ENCODE measurements at places on chromosomes 5 and 9.

DNA sequence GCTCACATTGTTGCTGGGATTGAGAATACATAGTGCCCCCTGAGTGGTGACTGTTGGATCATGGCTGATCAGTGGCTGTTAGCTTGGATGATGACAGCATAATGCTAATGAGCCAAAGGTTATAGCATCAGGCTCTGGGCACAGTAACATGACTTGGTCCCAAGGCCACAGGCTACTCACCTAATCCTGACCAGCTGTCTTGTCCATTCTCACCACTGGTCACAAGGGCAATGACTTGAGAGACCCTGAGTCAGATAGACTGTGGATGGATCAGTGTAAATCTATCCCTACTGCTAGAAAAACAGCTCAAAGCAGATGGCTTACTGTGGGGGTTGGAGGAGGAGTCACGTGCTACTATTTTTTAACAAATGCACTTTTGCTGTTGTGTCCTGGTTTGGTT, 74.7 kb downstream of the AOPEP start:
- DNase-seq = no peak

DNA sequence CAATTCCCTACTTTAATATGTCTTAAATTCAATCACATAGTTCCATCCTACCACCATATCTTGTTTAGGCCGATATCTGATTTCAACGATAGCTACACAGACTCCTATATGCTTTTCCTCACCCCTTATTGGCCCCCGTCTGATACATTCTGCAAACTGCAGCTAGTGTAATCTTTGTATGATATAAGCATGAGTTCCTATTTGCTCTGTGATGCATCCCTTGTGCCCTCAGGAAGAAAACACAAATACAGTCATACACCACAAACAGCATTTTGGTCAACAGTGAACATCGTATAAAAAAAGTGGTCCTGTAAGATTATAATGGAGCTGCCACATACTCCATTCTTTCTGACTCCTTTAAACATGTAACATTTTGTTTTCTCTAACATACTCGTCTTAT, 837.8 kb upstream of the CDH6 start:
- no peak for DNase-seq

GRCh38 chr9:85228111-85228855, 513.5 kb downstream of the AGTPBP1 start:
- DNase-seq = no peak

GRCh38 chr9:86470326-86470725, 116.1 kb upstream of the TUT7 start:
- DNase-seq = no peak

DNA sequence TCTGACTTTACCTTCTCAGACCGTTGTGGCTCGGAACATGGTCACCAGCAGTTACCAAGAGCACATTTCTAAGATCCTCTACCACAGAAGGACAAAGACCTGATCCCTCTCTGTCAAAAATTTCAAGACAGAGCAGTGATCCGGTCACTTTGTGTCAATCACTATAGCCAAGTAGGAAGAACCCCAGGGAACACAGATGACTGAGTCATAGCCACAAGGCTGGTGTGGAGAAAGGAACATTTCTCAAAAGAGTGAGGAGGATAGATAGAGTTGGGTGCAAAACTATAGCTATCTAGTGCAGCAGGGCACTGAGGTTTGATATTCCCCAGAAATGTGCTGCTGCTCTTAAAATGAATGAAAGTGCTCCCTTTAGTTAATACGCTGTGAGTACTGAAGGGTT, 130.7 kb upstream of the SMIM23 start:
- no peak for DNase-seq

All from activated naive CD4-positive, alpha-beta T cell treated with anti-CD3 and anti-CD28 coated beads, Interleukin-2, amount 50 U/mL, for 16 hours (primary cell).